ENCODE measurements at places on chromosomes 3 and 15. TPM values are rescaled to one million over a fixed set of nuclear protein-coding genes. Genes with fewer than 3 reads are reported as not detected.

ESYT3 gene
- total RNA-seq = 7.6 TPM

IL5RA gene
- 0.23 TPM for total RNA-seq

DNA sequence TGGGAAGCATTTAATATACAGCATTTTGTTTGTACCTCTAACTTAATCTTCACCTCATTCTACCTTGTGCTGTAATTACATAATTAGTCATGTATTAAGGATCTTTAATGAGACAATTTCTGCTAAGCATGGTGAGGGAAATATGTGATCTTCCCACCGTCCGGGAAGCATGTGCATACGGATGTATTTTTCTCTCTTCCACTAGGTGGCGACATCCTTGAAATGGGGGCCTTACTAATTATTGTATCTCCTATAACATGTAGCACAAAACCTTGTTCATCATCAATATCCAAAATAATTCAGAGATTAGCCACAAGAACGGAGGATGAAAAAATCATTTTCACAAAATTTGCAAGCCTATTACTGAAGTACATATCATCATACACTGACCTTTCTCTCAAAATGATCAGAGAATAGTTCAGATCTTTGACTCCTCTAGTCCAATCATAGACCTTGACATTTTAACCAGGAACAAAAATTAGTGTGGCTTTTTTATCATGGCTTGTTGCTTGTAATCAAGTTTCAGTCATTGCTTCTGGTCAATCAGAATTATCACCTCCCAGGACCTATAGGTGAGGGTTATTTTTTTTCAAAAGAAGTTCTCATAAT lies 148.9 kb upstream of the GBE1 start:
- H3K36me3 ChIP-seq = no peaks in the 10 kb centered on the region
- no peak for DNase-seq
- H3K4me1 ChIP-seq = no peaks in the 10 kb centered on the region
- H3K27me3 ChIP-seq = no peaks in the 10 kb centered on the region
- H3K4me3 ChIP-seq = no peak overlapping the region

DNA sequence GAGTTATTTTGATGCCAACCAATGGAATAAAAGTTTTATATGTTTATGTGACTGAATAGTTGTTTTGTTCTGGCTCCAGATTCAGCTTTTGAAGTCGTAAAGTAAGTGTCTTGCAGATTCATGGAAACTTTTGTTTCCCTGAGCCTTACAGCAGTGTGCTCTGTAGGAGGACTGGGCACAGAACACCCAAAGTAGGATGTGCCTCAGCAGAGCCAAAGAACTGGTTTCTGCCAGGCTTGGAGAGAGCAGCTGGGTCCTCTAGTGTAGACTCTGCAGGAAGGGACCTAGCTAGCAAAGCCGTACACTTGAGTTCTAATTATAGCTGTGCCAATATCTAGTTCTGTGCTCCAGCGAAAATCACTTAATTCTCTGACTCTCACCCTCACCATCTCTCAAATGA lies 261.2 kb upstream of the DNAJC19 start:
- H3K4me3 ChIP-seq = no peak overlapping the region
- H3K36me3 ChIP-seq = no peaks in the 10 kb centered on the region
- H3K4me1 ChIP-seq = no peaks in the 10 kb centered on the region
- DNase-seq = no peak

DNA sequence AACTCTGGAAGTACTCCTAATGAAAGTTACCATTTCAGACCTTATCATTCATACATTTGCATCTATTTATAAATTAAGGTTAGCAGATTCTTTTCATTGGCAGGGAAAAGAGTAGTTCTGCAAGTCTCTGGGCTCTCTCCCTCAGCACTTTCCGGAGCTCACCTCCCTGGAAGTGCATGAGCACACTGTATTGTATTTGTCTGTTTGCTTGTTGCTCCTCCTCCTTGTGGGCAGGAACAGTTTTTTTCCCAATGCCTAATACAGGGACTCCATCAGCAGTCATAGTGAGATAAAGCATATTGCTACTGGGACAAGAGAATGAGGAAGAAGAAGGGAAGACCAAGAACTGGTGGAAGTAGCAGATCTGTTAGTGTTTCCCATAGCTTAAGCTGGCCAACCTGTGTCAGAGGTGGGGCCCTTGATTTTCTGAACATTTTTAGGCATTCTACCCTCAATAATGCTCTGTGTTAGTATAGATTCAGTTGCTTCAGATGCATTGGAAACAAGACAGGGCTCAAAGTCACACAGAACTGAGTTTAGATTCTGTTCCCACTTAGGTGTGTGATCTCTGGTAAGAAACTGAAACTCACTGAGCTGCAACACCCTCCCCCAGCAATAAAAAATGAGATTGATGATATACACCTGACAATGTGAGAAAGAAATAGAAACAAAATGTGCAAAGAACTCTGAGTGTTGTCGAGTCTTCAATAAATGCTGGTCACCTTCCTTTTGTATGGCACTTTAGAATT lies 407.8 kb downstream of the TUSC7 start:
- H3K36me3 ChIP-seq = no peaks in the 10 kb centered on the region
- H3K27ac ChIP-seq = no peak overlapping the region
- H3K4me3 ChIP-seq = no peak overlapping the region
- no peaks in the 10 kb centered on the region for H3K27me3 ChIP-seq
- H3K4me1 ChIP-seq = no peaks in the 10 kb centered on the region

Measured in Caco-2 (cell line).